ENCODE measurements at places on chromosomes 12 and 14.

DNA sequence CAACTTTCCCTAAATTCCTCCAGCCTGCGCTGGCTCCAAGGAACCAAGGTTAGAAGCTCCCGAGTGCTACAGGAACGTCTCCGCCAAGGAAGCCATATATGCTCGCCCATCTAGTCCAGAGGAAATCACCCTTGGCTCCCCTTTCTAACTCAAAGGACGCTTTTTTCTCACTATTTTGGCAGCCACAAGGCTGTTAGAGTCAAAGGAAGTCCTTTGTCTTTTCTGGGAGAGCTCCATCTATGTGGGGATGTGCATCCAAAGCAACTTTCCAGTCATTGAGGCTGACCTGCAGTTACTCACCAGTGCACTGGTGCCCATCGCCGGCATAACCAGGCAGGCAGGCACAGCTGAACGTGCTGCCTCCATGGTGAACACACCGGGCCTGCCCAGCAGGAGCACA, 37.6 kb downstream of the RTRAF start:
- no peak for DNase-seq
- no peaks in the 10 kb centered on the region for H3K27me3 ChIP-seq
- no peaks in the 10 kb centered on the region for H3K4me1 ChIP-seq
- no peaks in the 10 kb centered on the region for H3K36me3 ChIP-seq
- H3K27ac ChIP-seq: no peak overlapping the region

DNA sequence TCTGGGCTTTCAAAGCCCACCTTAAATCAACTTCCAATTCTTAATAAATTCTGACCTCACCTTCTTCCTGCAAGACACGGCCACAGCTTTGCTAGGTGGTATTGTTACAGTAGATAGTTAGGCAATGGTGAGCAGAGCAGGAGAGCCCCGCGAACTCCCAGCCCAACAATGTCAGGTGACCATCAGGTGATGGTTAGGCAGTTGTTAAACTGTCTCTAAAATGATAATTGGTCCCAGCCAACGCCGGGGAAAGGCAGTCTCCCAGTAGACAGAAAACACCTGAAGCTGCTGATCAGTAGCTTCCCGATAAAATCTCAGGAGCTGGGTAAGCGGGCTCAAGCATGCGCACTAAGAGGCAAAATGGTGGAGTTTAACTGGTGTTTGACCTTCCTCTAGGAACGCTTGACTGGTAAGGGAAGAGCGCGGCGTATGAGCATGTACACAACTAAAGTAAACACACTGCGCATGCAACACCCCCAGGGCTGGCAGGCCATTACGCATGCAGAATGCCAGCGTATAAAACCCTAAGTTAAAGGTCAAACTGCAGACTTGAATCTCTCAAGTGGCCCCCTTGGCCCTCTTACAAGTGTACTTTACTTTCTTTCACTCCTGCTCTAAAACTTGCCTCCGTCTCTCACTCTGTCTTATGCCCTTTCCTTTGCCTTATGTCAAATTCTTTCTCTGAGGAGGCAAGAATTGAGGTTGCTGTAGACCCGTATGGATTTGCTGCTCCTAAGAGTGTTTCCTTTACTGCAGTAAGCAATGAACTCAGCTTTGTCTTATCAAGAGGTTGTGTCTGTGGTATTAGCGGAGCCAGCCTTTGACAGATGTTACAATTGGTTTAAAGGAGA, 113.5 kb downstream of the C12orf75 start:
- H3K4me3 ChIP-seq: no peak overlapping the region
- no peak overlapping the region for H3K27ac ChIP-seq
- H3K4me1 ChIP-seq: no peaks in the 10 kb centered on the region
- DNase-seq: no peak

DNA sequence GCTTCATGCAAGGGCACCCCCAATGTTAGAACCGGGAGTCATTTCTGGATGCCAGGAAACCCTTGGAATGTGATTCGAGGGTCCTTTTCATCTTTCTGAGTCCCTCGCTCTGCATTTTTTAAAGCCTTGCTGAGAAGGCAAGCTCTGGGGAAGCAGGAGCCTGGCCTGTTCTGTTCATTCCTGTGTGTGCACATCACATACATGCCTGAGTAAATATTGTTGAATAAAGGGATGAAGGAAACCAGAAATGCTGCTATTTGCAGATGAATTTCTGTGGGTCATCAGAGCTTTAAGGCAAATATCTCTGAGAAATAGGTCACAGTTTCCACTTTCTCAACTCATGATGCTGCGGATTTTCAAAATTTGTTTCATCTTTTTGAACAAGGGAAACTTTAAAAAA, 170.1 kb downstream of the PAH start:
- H3K27ac ChIP-seq: no peak overlapping the region
- H3K36me3 ChIP-seq: no peaks in the 10 kb centered on the region
- H3K4me1 ChIP-seq: no peaks in the 10 kb centered on the region
- no peaks in the 10 kb centered on the region for H3K27me3 ChIP-seq
- no peak for DNase-seq
- H3K4me3 ChIP-seq: no peak overlapping the region

- no peak overlapping the region for H3K4me3 ChIP-seq
- no peaks in the 10 kb centered on the region for H3K4me1 ChIP-seq
- H3K36me3 ChIP-seq: no peaks in the 10 kb centered on the region
These were observed 84.9 kb upstream of the DUSP6 start for GRCh38 chr12:89437231-89437630.

DNA sequence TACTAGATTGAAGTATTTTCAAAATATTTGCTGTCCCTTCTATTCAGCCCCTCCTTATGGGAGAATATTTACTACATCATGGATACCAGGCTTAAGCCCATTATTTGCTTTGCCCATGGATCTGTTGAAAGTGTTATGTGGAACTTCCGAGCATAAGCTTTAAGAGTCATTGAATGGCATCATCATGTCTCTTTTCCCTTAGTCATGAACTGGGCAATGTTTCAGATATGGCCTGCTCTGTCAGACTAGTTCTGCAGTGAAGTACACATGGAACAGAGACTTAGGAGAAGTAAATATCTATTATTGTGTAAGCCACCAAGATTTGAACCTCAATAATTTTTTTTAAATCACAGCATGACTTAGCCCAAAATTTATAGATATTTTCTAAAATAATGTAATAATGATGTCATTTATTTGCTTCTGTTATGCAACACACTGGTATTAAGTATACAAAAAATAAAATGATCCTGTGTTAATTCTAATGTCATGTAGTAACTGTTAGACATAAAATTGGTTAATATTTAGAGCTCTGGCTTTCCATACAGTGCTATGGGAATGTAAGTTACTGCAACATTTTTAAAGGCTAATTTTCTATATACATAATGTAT, 1097.3 kb downstream of the SLC16A7 start:
- H3K27me3 ChIP-seq: no peaks in the 10 kb centered on the region
- no peak for DNase-seq
- H3K4me3 ChIP-seq: no peak overlapping the region
- no peaks in the 10 kb centered on the region for H3K4me1 ChIP-seq
- no peak overlapping the region for H3K27ac ChIP-seq

- no peak overlapping the region for H3K4me3 ChIP-seq
- peaks cover 22% of the 10 kb centered on the region for H3K4me1 ChIP-seq
- no peaks in the 10 kb centered on the region for H3K27me3 ChIP-seq
- H3K27ac ChIP-seq: no peak overlapping the region
- no peak for DNase-seq
These were observed 3.5 kb upstream of the RAN start for GRCh38 chr12:130868412-130868811.

DNA sequence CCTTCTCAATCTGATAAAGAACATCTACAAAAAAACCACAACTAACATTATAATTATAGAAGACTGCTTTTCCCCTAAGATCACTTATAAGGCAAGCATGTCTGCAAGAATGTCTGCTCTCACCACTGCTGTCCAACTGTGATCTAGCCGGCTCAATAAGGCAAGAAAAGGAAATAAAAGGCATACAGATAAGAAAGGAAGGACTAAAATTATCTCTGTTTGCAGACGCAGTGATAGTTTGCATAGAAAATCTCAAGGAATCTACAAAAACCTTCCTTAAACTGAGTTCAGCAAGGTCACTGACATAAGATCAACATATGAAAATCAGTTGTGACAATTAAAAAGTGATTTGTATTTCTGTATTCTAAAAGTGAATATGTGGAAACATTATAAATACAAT, 138.0 kb upstream of the EGLN3 start:
- no peaks in the 10 kb centered on the region for H3K4me1 ChIP-seq
- H3K27ac ChIP-seq: no peak overlapping the region
- no peak for DNase-seq
- H3K4me3 ChIP-seq: no peak overlapping the region
- no peaks in the 10 kb centered on the region for H3K27me3 ChIP-seq

GRCh38 chr12:5966486-5967095, 21.5 kb upstream of the ANO2 start:
- no peak for DNase-seq
- no peak overlapping the region for H3K27ac ChIP-seq
- H3K27me3 ChIP-seq: no peaks in the 10 kb centered on the region
- no peaks in the 10 kb centered on the region for H3K4me1 ChIP-seq
- no peaks in the 10 kb centered on the region for H3K36me3 ChIP-seq

- H3K4me1 ChIP-seq: peaks cover 5% of the 10 kb centered on the region
- H3K27me3 ChIP-seq: no peaks in the 10 kb centered on the region
- peaks cover 75% of the 10 kb centered on the region for H3K36me3 ChIP-seq
- DNase-seq: no peak
These were observed 95.6 kb downstream of the NCOR2 start for GRCh38 chr12:124471828-124472227.
